IMR-90 (cell line): ENCODE measurements at places on chromosomes 7 and 10. TPM values are rescaled to one million over a fixed set of nuclear protein-coding genes. Genes with fewer than 3 reads are reported as not detected.

- no peak for DNase-seq
Measured at GRCh38 chr10:80632742-80633141, 95.0 kb downstream of the SH2D4B start.

Gene ZPBP
- polyA plus RNA-seq: not detected in 2 replicates

DNA sequence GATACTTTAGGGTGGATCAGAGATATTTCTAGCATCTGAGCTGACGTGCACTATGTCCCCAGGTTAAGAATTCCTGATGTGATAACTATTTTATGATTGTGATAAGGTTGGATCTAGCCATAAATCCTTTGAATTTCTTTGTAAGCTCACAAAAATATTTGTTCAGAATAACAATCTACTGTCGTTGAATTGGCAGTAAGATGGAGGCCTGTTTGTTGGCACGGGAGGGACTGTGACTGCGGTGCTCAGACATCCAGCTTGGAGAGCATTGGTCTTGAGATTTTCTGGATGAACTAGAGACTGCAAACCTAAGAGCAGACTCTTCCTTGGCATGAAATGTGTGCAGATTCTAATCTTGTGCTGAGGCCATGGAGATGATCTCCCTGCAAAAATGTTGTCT is 131.1 kb downstream of the LRRC4 start:
- no peak for DNase-seq

DNA sequence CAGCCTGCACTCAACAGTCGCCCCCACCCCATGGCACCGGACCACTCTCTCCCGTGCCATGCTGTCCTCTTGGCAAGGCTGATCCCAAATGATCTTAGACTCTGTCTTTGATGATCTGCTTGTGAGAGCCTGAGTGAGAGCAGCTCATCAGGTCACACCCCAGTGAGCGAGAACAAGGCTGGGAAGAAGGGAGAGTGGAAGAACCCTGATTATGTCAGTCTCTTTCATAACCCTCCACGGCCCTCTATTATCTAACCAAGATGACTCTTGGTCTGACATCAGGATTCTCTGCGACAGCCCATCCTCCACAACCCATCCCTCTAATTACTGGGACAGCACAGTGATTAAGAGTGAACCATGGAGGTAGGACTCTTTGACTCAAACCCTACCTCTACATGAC is 53.1 kb upstream of the C7orf33 start:
- DNase-seq: no peak

GRCh38 chr7:101743995-101744360 is 73.4 kb upstream of the CUX1 start:
- no peak for DNase-seq

- peak; percentile 20 for DNase-seq
Measured at GRCh38 chr10:103669243-103669929, 175.9 kb downstream of the NEURL1 start.

Gene CALHM1
- not detected in 2 replicates for polyA plus RNA-seq

GRCh38 chr10:58320351-58321049 is 14.3 kb upstream of the UBE2D1 start:
- DNase-seq: no peak

- no peak for DNase-seq
Measured at GRCh38 chr10:117136391-117136975, 1.6 kb downstream of the VAX1 start.

Gene DNAJB6
- polyA plus RNA-seq: 127 and 165 TPM in 2 replicates

Gene PHYHIPL
- not detected in 2 replicates for polyA plus RNA-seq

GRCh38 chr7:38831259-38831996 is 77.6 kb downstream of the VPS41 start:
- DNase-seq: no peak

GRCh38 chr7:101567230-101567629 is 61.9 kb downstream of the MYL10 start:
- no peak for DNase-seq

Gene TMEM106B
- polyA plus RNA-seq: 19.4 and 24.7 TPM in 2 replicates

- peak; percentile 24 for DNase-seq
Measured at GRCh38 chr10:117334066-117334465, 41.2 kb downstream of the PDZD8 start.

Gene GRM8
- polyA plus RNA-seq: not detected in 2 replicates

DNA sequence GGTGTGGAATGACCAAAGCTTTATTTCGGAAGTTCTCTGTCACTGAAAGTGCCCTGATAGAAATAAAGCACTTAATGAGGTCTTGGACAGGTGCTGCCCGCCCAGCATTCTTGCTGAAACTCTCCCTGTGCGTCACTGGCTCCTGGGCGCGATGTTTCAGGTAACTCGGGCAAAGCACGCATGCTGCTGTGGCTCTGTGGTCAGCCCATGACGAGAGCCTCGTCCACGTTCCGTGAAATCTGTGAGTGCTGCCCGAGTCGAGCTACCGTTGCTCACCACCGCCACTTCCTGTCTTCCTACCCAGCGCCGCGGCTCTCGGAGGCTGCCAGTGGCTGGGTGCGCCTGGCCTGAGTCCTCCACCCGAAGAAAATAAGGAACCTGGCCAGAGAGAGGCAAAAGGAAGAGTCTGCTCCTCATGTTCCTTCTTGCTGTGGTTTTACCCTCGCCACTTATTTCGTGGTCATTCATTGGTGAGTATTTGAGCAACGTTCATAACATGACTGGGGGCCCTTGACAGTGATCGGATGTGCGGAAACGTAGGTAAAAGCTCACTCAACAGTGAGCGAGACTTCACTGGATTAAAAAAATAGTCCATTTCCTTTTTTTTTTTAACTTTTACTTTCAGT is 95.5 kb downstream of the MAP3K8 start:
- DNase-seq: no peak

GRCh38 chr7:84949067-84949466 is 237.8 kb downstream of the SEMA3D start:
- peak; percentile 8 for DNase-seq

Gene BRAT1
- polyA plus RNA-seq: 21.9 and 27.5 TPM in 2 replicates

- DNase-seq: no peak
Measured at GRCh38 chr10:4749271-4749574, 76.8 kb upstream of the AKR1E2 start.

DNA sequence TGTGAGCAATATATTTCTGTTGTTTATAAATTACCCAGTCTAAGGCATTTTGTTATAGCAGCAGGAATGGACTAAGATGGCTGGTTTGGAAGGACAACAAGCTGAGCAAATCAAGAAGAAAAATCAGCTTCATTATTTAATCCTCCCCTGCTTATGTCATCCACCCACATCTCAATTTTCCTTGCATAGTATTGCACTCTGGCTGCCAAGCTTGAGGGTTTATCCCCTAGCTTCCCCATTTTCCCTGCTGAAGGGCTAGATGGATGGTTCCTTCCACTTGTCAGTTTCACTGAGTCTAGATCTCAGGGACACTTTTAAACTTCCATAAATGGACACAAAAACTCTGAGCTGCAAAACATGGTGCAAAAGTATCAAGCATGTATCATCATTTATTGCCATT is 75.2 kb upstream of the LAMB4 start:
- no peak for DNase-seq

DNA sequence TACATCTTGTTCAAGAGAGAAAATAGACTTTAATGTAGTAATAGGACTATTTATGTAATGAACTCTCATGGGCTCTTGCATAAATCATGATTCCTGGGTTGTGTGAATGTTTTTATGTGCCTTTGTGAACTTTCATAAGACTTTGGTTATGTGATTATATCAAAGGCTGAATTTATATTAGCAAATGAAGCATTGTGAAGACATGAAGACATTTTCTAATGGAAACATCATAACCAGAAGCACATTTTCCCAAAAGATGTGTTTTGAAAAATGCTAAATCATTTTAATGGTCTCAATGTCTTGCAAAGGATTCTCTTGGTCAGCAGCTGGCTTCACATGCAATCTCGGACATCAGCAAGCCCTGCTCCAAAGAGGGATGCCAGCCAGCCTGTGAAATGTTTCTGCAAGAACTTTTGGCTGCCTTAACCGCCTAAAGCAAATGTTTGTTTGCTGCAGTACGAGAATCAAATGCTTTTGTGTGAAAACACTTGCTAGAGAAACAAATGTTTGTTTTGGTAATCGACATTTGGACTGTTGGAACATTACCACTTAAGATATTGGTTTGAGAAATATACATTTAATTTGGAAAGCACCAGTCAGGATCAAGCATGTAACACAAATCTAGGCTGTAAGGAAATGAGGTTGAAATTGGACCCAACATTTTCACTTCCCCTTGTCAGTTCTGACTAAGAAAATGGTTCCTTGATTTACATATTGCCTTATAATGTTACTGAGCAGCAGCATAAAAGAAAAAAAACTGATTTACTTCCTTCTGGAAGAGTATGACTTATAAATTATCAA is 102.1 kb downstream of the RTKN2 start:
- peak; percentile 65 for DNase-seq

DNA sequence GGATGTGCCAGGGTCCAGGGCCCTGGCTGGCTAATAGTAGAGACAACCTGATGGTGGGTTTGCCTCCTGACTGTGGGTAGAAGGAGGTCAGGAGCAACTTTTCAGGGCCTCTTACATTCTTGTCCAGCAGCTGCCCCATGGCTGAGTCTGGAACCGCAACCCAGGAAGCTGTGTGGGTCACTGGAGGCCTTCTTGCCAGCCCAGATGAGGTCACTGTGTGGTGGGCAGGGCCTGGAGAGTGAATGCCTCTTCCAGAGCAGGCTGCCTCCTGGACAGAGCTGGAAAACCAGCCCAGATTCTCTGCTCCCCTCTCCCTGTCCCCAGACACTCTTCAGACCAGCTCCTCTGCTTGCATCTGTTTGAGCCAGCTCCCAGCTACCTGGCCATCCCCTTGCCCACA is 43.5 kb upstream of the LEP start:
- DNase-seq: peak; percentile 8

DNA sequence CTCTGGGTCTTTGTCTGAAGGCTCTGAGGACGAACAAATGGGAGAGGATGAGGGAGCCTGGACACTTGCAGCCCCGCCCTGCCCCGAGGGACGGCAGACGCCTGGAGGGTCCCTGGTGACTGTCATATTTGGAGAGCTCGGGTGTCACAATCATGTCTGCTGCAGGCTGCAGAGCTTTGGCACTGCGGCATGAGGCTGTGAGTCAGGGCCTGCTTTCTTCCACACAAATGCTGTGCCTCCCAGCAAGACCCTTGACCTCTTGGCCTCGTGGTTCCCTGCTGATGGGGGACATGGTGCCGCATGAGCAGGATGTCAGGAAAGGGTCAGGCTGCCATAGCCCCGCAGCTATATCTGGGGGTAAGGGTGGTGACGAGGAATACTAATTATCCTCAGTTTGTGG is 64.9 kb upstream of the PPIF start:
- DNase-seq: no peak

Gene RBP3
- polyA plus RNA-seq: not detected in 2 replicates

DNA sequence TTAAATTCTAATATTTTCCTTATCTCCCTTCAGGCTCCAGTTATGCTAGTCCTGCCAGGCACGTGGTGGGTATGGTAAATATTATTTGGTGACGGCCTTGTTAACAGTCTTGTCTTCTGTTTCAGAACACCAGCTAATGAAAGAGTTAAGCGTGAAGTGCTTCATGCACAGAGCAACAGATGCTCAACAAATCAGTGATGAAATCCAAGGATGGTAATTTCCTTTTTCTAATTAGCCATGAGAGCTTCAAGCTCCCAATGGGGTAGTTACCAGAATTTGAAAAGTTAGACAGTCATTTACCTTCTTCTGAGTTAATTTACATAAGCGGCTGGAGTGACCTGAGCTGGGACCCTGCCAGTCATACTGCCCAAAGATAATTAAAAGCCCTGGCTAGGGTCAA is 1.9 kb upstream of the OTUD1 start:
- DNase-seq: no peak

- peak; percentile 54 for DNase-seq
Measured at GRCh38 chr10:34389801-34390200, 425.3 kb downstream of the PARD3 start.

GRCh38 chr10:132555648-132556575 is 18.3 kb downstream of the INPP5A start:
- no peak for DNase-seq

GRCh38 chr10:126609566-126609965 is 60.9 kb downstream of the C10orf90 start:
- DNase-seq: no peak

Gene GRID2IP
- not detected in 2 replicates for polyA plus RNA-seq

DNA sequence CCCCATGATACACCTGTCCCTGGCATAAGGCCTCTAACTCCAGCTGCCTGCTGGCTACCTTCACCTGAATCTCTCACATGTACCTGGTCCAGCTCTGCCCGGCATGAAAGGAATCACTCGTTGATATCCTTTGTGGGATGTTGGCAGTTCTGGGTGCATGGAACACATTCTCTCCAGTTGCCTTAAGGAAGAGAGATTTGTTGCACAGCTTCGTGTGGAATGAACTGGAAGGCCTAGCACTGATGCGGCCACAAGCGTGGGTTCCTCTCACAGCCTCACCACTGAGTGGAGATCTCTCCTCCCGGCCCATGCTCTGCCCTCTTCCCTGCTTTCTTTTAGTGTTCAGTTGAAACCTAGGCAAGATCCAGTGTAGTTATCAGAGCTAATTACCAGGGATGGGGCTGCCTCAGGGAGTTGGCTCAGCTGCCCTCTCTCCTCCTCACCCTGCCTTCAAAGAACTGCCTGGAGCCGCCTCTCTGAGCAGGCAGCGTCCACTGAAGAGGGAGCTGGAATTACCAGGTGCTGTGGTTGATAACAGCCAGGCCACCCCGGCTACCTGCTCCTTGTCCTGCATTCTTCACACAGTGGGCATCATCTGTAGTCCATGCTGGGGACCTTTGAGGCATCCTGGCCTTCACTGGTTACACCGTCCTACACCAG is 194.3 kb downstream of the CCDC3 start:
- no peak for DNase-seq

GRCh38 chr10:101297901-101298486 is 56.0 kb upstream of the BTRC start:
- DNase-seq: peak; percentile 39

DNA sequence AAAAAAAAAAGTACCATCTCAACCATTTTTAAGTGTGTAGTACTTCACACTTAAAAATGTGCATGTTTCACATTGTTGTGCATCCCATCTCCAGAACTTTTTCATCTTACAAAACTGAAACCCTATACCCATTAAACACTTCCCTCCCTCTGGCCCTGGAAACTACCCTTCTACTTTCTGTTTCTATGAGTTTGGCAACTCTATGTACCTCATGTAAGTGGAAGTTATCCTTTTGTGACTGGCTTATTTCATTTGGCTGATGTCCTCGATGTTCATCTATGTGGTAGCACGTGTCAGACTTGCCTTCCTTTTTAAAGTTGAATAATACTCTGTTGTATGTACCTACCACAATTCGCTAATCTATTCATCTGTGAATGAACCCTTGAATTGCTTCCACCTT is 12.2 kb downstream of the KCNMA1 start:
- DNase-seq: no peak

GRCh38 chr7:94067047-94067446 is 62.9 kb upstream of the BET1 start:
- DNase-seq: no peak

Gene KLF14
- 0.05 and 0.07 TPM in 2 replicates for polyA plus RNA-seq

GRCh38 chr7:68247126-68247525 is 1250.5 kb downstream of the TYW1 start:
- DNase-seq: no peak

- DNase-seq: no peak
Measured at GRCh38 chr7:14714161-14714728, 188.3 kb downstream of the DGKB start.

Gene TMEM178B
- polyA plus RNA-seq: 0.05 and 0.06 TPM in 2 replicates

- DNase-seq: no peak
Measured at GRCh38 chr7:144818511-144818910, 17.3 kb downstream of the TPK1 start.

Gene PLA2G12B
- polyA plus RNA-seq: not detected in 2 replicates

GRCh38 chr7:26198781-26199169 is 1.8 kb downstream of the HNRNPA2B1 start:
- DNase-seq: no peak

GRCh38 chr7:73613954-73614735 is 10.2 kb downstream of the MLXIPL start:
- no peak for DNase-seq

- DNase-seq: peak; percentile 49
Measured at GRCh38 chr7:34042406-34042805, 137.1 kb downstream of the BMPER start.
